ENCODE measurements at places on chromosomes 5 and 9.
A peak's percentile ranks its signal among the peaks of the same experiment; 100 is the strongest.

DNA sequence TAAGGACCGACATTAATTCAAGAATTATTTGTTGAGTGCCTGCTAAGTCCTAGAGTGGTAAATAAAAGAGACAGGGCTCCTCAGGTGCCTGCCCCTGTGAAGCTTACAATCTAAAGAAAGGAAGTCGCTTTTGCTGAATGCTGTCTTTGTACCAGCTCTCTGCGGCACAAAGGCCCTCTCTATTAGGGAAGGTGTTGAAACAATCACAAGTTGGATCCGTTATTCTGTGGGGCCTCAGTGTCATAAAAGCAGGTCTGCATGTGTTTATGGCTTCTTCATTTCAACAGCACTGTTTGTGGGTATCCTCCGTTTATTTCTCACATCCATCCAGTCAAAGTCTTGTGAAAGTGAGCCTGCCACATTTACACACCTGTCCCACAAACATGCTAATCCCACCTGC, 7.0 kb upstream of the MVB12B start:
- no peak for DNase-seq

DNA sequence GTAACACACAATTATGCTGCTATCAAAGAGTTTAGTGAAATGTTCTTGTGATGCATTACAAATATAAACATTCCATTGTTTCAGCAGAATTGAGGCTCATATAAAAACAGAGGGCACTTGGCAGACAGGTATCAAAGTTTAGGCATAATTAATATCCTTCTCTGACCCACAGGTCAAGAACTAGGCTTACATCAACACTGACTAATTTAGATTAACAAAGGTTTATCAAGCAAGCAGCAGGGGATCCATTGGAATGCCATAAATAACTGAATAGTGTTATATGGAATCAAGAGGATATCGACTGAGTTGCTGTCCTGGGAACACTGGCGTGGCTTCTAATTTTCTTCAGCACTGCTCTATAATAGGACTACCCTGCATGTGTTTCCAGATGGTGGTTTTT, 414.5 kb upstream of the ARRDC3 start:
- no peak for DNase-seq

- DNase-seq, result no peak
Measured at GRCh38 chr9:110446171-110446570, 108.5 kb upstream of the TXNDC8 start.

- peak; percentile 20 for DNase-seq
Measured at GRCh38 chr9:88106492-88106891, 31.8 kb downstream of the SPATA31C2 start.

DNA sequence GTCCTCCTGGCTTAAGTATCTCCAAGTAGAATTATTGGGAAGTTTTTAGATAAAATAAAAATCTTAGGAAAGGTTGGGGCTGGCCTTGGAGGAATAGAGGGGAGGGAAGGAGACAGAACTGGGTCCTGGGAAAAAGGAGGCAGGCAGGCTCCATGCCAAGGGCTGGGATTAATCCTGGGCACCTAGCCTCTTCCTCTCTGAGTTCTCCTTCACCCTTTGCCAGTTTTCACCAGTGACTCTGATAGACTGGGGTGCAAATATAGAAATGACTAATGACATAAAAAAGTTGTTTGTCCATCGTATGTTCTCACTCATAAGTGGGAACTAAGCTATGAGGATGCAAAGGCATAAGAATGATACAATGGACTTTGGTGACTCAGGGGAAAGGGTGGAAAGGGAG, 81.9 kb downstream of the RMI1 start:
- DNase-seq, result no peak

GRCh38 chr5:73136055-73136562, 15.7 kb downstream of the TMEM171 start:
- DNase-seq, result no peak

GRCh38 chr5:40481241-40481640, 198.5 kb upstream of the PTGER4 start:
- no peak for DNase-seq

GRCh38 chr9:77469515-77470231, 178.4 kb downstream of the GNA14 start:
- no peak for DNase-seq

DNA sequence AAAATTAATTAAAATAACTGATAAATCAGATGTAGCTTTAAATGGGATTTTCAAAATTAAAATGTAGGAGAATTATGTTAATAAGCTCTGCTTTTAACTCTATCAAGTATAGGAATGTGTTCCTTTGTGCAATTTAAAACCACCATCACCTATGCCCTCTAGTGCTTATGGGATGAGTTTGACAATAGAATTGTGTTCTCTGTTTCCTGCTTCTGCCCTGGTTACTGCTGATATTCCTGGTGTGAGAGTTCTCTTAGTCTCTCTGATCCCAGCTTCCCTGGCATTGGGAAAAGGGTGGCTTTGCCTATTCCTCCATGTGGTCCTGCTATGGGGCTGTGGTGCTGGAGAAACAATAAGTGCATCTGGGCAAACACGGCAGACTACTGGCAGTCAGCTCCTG, 8.1 kb downstream of the LRRTM2 start:
- DNase-seq, result no peak

DNA sequence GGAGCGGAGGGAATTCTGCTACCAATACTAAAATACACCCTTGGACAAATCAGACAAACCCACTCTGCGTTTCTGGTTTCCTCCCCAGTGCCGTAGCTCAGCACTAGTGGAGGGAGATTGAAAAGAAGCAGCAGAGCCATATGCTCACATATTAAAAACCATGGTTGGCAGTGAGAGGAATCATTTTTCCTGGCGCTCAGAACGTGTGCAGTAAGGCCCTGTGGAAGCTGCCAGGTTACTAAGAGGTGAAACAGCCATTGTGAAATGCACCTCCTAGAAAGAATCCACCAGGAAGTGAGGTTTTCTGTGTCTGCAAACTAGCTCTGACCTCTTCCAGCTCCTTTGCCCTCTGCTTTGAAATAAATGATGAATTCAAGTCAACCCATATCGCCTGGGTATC, 177.2 kb downstream of the ERCC6L2 start:
- DNase-seq, result no peak

DNA sequence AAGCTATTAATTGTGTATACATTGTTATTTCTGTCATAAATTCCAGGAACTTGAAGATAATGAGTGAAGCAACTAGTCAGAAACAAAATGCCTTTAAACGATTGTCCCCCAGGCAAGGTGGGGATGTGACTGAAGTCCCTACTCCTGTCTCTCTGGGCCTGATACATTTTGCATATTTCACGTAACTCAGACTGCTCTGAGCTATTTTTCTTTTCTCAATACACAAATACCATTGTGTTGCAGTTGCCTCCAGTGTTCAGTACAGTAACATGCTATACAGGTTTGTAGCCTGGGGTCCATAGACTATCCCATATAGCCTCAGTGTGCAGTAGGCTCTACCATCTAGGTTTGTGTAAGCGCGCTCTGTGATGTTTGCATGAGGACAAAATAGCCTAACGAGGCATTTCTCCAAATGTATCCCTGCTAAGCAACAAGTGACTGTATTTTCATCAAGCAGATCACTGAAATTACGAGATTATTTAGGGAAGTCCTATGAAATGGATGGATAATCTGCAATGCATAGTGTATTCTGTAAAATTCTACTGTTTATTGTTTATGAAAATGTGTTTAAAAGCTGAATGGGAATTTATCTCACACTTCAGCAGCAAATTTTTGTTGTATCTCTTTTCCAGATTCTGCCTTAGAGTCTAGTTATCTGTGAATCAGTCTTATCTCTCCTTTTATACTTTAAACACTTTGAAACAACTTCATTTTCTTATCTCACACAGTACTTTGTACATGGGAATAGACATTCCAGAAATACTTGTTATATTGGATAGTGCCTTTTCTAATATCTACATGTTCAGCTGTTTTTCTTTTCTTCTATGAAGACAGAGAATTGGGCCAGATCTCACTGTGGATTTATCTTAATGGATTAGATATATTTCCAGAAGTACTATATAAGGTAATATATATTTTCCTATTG, 150.5 kb downstream of the CD180 start:
- DNase-seq, result no peak

- no peak for DNase-seq
Measured at GRCh38 chr5:158468444-158468843, 609.5 kb upstream of the CLINT1 start.

- no peak for DNase-seq
Measured at GRCh38 chr9:134693011-134693410, 51.4 kb downstream of the COL5A1 start.

GRCh38 chr9:77092536-77092935, 73.1 kb downstream of the FOXB2 start:
- no peak for DNase-seq

- DNase-seq, result no peak
Measured at GRCh38 chr9:70994582-70994981, 126.8 kb downstream of the TRPM3 start.

DNA sequence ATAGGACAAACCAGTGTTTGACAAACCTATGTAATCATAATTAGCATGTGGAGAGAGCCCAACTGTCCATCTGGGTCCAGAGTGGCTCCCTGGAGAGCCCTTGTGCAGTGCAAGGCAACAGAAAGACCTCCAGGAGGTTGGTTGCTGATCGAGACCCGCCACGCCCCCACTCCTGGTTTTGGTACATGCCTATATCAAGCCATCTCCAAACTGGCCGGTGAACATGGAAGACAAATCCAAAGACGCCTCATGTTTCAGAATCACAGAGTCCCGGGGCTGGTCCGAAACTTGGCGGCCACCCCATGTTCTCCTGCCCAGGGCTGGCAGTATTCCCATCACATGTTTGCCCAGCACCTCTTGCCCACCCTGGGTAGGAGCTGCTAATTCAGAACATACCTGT, 140.2 kb downstream of the PAX5 start:
- no peak for DNase-seq

- no peak for DNase-seq
Measured at GRCh38 chr5:32520356-32520755, 65.0 kb upstream of the SUB1 start.

- no peak for DNase-seq
Measured at GRCh38 chr5:127571314-127572131, 54.1 kb downstream of the PRRC1 start.

GRCh38 chr9:127876026-127876763, 1.3 kb downstream of the AK1 start:
- DNase-seq, result no peak

- DNase-seq, result no peak
Measured at GRCh38 chr9:21154018-21154608, 12.3 kb downstream of the IFNA21 start.

- no peak for DNase-seq
Measured at GRCh38 chr9:78196258-78196657, 39.6 kb upstream of the CEP78 start.

GRCh38 chr5:133869519-133870335, 98.7 kb downstream of the C5orf15 start:
- no peak for DNase-seq

- no peak for DNase-seq
Measured at GRCh38 chr5:82360022-82360421, 81.9 kb upstream of the RPS23 start.

DNA sequence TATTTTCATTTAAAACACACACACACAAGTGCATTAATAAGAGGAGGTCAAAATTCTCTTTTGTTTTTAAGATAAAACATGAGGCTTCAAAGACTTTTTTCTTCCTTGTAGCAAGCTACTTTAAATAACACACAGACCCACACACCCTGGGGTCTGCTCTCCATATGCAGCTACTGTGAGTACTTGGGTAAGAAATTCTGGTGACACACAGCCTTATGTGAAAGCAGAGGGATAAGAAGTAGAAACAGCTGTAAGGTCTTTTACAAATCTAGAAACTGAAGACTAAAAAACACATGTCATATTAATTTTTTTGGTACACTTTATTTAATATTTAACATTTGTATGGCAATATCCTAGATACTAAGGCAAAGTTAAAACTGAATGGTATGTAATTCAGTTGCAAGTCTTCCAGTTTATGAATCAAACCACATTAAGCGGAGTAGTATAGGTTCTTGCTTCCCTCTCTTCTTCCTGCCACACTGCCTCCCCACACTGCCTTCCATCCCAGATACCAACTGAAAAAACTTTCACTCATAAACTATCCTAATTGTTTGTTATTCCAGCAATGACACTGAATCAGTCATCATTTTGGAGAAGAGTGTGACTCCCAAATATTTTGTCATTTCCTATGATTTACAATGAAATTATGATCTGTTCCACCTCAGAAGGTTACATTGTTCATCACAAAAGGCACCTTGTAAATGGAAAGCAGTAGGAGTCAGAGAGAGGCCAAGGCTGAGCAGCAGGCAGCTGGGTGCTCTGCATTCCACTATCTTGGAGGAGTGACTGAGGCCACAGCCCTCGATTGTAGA, 92.0 kb downstream of the PLCXD3 start:
- no peak for DNase-seq

GRCh38 chr5:67963789-67964519, 251.6 kb upstream of the PIK3R1 start:
- no peak for DNase-seq

DNA sequence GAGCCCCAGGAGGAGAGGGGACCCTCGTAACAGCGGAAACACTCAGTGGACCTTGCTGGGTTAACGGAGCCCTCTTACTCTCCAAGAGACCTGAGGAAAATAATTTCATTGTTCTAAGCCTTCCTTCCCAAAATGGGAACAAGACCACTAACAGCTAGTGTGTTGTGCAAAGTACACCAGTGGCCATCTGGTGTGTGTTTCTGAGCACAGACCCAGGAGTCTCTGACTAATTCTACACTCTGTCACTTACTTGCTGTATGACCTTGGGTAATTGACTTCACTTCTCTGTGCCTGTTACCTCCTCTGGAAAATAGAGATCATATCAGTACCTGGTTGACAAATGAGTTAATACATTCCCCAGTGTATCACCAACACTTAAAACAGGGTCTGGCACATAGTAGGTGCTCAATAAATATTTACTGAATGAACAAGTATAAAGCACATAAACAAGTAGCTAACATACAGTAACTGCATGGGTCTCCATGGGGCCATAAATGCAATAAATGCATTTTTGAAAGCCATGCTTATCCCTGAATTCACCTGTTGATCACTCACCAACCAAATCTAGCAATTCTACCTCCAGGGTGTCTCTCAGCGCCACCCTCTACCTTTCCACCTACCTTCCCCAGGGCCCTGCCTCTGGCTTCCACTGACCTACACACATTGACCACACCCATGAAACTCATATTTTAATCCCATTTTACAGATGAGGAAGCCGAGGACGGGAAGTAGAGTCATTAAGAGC, 44.7 kb upstream of the AKNA start:
- DNase-seq, result no peak

- no peak for DNase-seq
Measured at GRCh38 chr5:134937526-134937925, 30.2 kb upstream of the CATSPER3 start.

DNA sequence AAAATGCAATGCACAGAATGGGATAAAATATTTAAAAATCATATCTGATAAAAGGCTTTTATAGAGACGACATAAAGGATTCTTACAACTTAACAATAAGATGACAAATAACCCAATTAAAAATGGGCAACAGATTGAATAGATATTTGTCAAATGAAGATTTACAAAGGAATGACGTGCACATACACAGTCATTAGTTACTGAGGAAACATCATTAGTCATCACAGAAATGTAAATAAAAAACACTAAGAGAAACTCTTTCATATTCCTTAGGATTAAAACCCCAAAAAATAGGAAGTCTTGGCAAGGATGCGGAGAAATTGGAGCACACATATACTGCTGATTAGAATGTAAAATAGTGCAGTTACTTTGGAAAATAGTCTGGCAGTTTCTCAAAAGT, 1886.0 kb upstream of the CDH6 start:
- no peak for DNase-seq
